ENCODE measurements at places on chromosomes 5 and 9.
A peak's percentile ranks its signal among the peaks of the same experiment; 100 is the strongest.

DNA sequence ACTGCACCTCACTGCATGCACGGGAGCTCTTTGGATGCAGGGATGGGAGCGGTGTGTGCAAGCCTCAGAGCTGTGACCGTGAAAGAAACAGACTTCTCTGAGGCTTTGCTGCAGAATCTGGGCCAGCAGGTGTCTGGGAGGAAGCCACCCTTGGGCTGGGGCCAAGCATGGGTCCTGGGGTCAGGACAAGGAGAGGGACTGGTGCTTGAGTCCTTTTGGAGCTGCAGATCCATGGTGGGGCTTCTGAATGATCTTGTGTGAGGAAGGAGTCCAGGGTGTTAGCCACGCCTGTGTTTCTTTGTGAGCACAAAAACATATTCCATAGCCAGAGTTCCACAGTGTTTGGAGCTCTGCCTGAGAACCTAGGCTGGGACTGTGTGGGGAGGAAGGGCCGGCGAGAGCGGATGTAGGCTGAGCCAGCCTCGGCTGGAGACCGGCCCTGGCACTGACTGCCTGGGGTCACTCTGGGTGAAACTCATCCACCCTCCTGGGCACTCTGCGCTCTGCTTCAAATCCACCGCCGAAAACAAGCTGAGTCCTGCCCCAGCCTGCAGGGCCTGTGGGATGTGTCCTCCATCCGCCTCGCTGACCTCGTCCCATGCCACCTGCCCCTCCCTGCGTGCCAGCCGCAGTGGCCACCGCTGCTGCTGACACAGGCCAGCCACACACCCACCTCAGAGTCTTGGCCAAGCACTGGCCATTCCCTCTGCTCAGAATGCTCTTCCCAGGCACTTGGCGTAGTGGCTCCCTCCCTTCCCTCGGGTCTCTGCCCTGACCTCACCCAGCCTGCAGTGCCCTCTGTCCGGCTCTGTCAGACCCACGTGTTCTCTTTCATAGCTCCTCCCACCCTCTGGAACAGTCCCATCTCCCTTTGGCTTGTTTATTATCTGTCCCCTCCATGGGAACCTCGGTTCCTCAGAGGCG lies 26.7 kb downstream of the ERGIC1 start:
- DNase-seq: no peak

DNA sequence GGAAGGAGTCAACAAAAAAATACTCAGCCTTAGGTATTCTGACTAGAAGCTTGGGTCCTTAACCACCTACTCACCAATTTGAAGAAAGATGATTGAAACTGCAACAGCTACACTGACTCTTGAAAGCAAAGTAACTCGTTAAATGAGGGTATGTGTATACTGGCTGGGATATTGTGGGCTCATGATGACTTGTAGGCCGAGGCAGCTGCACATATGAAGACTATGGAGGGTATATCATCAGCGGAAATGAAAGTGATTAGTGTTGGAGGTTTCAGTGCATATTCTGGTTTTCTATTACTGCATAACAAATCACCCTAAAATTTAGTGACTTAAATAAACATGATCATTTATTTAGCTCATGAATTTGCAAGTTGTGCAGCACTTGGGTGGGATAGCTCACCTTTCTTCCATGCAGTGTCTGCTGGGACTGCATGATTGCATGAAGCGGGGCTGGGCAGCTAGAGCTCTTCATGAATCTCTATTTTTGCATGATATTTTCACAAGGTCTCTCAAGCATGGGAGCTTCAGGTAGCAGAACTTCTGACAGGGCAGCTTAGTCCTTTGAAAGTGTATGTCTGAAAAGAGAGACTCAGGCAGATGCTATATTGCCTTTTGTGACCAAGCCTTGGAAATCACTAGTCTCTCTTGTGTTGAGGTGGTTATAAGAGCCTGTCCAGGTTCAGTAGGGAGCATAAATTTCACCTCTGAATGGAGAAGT lies 96.1 kb upstream of the CDKN2B start:
- DNase-seq: no peak

- DNase-seq: peak; percentile 22
Observed at GRCh38 chr9:124210697-124211096, 47.1 kb upstream of the NEK6 start.

DNA sequence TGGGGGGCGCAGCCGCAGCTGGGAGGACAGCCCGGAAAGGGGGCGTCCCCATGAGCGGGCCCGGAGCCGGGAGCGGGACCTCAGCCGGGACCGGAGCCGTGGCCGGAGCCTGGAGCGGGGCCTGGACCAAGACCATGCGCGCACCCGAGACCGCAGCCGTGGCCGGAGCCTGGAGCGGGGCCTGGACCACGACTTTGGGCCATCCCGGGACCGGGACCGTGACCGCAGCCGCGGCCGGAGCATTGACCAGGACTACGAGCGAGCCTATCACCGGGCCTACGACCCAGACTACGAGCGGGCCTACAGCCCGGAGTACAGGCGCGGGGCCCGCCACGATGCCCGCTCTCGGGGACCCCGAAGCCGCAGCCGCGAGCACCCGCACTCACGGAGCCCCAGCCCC lies 47.0 kb downstream of the TJP2 start:
- no peak for DNase-seq

DNA sequence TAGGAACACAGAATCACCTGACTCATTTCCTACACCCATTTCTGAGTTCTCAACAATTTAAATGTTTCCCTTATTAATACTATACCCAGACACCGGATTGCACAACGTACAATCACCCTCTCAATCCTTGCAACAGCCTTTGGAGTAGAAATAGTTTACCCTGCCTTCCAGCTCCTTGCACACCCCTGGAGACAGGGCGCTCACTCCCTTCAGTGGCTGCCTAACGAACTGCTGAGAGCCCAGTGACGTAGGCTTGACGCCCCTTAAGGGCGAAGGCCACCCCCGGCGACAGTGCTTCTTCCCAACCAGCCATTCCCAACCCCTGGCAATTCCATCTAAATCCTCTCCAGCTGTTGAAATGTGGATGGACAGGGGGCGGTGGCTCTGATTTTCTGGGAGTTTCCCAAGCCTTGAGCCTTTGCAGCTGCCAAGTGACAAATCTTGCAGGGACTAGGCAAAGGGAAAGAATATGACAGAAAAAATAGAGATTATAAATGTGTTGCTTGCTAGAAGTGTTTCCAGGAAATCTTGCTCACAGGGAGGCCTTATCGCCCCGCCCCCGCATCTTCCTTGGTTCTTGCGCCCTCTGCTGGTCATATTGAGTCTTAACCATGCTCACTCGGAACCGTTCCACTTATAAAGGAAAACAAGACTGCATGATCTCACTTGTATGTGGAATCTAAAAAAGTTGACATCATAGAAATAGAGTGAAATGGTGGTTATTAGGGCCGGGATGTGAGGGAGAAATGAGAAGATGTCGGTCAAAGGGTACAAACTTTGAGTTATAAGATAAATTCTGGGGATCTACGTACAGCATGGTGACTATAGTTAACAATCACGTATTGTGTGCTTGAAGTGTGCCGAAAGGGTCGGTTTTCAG lies 7.6 kb upstream of the BARX1 start:
- peak; percentile 66 for DNase-seq

DNA sequence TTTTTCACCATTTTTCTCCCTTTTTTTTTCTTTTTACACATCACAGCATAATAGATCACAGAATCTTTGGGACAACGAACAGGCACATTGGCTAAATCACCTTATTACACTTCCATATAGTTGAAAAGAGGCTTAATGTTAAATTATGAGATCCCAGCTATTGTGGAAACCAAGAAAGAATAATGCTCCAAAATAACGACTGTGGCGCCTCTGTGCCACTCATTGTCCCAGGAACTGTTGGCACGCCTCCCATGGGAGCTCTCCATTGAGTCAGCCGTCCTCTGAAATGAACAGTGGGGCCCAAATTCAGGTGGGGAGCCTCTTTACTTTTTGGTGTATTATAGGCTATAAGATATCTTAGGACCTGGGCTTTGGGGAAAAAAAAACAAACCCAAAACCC lies 82.2 kb upstream of the NFIB start:
- DNase-seq: no peak

- DNase-seq: no peak
Observed at GRCh38 chr5:15266841-15267240, 233.1 kb upstream of the FBXL7 start.

GRCh38 chr9:133934482-133935232 lies 57.5 kb downstream of the VAV2 start:
- no peak for DNase-seq

All from activated T-helper 9 cell treated with anti-CD3 and anti-CD28 coated beads, Interleukin-2, amount 50 U/mL, for 16 hours (primary cell).